OCI-M1 (cell line): ENCODE measurements at places on chromosomes 12 and 14.

- peak; percentile 16 for DNase-seq
Measured at GRCh38 chr12:89349814-89350213, 2.5 kb downstream of the DUSP6 start.

DNA sequence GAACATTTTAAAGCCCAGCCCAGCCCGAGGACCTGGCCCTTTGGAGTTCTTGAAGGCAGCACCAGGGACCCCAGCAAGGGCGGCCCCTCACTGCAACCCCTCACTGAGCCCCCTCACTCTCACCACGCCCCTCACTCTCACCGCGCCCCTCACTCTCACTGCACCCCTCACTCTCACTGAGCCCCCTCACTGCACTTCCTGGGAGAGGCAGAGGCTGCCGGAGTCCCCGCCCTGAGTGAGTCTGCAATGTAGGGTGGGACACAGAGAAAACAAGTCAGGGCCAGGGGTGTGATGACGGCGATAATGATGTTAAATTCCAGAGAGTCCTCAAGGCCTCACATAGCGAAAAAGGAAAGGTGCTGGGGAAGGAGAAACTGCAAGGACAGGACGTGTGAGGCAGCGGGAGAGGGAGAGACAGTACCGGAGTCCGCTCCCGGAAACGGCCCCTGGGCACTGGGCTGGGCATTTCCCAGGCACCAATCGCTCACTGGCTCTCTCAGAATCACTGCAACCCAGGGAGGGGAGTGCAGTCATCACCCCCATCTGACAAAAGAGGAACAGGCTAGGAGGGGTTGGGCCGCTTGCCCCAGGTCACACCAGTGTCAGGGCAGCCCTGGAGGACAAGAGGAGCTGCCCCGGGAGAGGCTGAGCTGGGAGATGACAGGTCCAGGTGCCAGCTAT lies 24.9 kb downstream of the CCDC88C start:
- no peak for DNase-seq

- DNase-seq, result peak; percentile 55
Measured at GRCh38 chr12:15701631-15702156, 87.5 kb downstream of the EPS8 start.

- DNase-seq, result no peak
Measured at GRCh38 chr14:95548328-95548929, 13.6 kb downstream of the GLRX5 start.

GRCh38 chr12:7801460-7801859 lies 12.3 kb downstream of the NANOG start:
- no peak for DNase-seq

GRCh38 chr12:95218150-95219133 lies 835 bp downstream of the VEZT start:
- DNase-seq, result peak; percentile 83

GRCh38 chr14:79820866-79821535 lies 390.3 kb downstream of the DIO2 start:
- no peak for DNase-seq

DNA sequence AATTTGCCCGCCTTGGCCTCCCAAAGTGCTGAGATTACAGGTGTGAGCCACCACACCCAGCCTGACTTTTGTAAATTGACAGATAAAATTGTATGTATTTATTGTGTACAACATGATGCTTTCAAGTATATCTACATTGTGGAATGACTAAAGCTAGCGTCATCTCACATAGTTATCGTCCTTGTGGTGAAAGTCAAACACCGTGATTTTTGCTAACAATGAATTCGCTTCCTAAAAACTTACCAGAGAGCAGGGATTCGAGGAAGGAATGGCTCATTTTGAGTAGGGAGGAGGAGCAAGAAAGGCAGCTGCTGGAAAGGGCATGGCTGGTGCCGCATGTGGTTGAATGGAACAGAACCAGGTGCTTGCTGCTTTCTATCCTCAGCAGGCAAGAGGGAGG lies 85.4 kb downstream of the LGMN start:
- no peak for DNase-seq

GRCh38 chr12:105831372-105831771 lies 307.4 kb downstream of the NUAK1 start:
- DNase-seq, result no peak

DNA sequence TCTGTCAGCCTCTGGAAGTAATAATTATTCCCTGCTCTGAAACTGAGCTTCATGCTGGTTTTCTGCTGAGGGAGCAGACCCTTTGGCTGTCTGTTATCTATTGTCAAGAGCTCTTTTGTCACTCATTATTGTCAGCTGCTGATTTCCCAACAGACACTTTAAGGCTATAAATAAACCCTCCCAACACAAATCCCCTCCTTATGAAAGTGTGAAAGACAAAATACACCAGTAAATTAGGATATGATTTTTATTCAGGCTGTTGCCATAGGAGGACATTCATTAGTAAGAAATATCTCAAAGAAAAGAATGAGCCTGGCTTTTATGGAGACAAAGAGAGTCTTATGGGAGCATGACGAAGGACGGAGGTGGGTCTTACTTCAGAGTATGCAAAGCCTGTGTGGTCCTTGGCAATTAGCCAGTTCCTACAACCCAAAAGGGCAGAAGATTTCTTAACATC lies 180.8 kb downstream of the CRADD start:
- no peak for DNase-seq

- DNase-seq, result no peak
Measured at GRCh38 chr12:78085542-78086182, 255.0 kb downstream of the NAV3 start.

- DNase-seq, result no peak
Measured at GRCh38 chr14:103084021-103084919, at the start of gene LBHD2. TSS of gene LBHD2 (plus strand) at chr14:103084210. CDS start at chr14:103086013, 1,803 bp downstream.

DNA sequence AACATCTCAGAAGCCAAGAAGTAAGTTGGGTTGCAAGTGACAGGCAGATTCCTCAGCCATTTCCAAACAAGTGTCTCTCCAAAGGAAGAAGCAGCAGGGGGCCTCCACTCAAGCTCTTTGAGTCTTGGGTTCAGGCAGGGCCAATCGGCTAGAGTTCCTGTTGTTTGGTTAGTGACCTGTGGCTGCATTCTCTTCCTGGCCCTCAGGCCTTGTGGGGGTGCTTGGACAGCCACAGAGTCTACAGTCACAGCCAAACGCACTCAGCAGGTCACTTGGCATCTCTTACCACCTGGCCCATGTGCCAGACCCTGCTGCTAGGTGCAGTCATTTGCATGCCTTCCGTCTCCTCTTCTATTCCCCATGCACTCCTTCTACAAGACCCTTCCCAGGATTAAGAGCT lies 353.9 kb downstream of the GRIN2B start:
- DNase-seq, result no peak

GRCh38 chr14:103401223-103402214 lies 16.3 kb downstream of the MARK3 start:
- DNase-seq, result no peak

- DNase-seq, result no peak
Measured at GRCh38 chr12:43841253-43841652, 5.4 kb downstream of the TMEM117 start.

DNA sequence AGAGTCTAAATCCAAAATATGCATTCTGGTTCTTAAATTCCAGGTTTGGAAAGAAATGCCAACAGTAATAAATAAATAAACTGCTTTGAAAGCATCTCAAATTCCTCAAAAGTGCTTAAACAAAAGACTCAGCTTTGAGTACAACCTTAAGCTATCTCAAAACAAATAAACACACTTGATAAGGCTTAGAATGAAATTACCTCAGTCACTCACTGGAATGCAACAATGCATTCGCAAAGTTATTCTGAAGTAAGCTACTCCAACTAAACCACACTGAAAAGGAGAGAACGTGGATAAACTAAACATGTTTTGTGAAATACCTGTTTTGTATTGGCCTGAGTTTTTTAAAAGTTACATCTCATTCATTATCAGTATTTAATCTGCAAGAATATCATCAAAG lies 1.2 kb downstream of the SPTSSA start:
- DNase-seq, result no peak

GRCh38 chr12:113863455-113863845 lies 102.7 kb downstream of the RBM19 start:
- DNase-seq, result peak; percentile 47

DNA sequence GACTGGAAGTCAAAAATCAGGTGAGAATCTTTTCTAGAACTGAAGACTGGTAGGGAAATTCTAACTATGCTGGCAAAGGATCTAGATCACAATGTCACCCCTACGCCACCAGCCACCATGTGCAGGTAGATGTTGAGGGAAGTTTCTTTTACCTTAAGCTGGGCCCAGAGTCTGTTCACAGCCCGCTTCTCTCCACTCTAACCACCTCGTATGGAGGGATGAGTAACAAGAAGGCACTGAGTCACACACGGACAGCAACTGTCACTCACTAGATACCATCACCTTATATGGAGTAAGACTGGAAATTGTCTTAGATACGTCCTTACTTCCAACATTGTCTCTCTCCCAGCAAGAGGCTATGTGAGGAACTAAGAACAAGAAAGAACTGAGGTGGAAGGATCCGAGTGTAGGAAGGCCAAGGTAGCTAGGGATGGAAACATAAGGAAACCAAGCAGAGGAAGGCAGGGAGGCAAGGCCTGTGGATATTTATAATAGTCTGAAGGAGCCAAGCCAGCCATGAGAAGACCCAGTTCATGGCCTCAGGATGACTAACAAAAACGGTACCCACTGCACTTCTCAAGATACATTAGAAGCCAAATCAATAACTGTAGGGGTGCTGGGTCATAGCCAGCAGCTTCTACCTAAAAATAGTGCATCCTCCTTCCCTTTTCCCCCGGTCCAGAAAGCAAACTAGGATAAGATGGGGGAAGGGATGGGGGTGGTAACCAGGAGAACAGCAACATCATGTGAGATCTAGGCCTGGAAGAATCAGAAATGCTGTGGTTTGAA lies 15.5 kb downstream of the REM2 start:
- no peak for DNase-seq

- DNase-seq, result no peak
Measured at GRCh38 chr12:59030415-59030814, 110.1 kb upstream of the LRIG3 start.

DNA sequence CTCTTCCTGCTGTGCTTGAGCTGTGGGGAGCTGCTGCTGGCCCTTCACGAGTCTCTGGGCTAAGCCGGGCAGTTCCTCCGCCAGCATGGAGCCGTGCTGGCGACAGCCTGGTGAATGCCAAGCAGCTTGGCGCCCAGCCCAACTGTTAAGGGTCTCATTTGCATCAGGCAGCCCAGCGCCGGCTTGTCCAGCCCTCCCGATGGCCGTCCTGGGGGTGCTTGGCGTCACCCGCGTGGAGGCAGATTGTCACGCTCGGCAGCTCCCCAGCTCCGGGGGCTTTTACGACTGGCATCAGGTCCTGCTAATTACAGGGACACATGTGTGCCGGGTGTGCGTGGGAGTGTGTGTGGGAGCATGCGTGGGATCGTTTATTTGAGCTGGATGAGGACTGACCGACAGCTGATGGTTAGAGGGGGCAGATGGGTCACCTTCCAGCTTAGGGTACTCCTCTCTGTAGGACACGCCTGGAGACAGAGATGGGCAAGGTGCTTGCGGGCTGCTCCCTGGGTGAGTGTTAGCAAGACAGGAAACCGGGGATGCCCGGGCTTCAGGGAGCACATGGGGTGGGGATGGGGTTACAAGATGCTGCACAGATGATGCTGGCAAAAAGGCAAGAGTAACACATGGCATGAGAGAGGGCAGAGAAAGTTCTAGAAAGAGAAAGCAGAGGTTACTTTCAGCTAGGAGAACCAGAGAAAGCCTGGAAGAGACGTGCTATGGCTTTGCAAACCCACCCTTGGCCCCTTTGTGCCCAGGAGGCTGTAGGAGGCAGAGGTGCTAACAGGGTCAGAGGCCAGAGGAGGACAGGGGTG lies 64.1 kb downstream of the KIF26A start:
- DNase-seq, result no peak

DNA sequence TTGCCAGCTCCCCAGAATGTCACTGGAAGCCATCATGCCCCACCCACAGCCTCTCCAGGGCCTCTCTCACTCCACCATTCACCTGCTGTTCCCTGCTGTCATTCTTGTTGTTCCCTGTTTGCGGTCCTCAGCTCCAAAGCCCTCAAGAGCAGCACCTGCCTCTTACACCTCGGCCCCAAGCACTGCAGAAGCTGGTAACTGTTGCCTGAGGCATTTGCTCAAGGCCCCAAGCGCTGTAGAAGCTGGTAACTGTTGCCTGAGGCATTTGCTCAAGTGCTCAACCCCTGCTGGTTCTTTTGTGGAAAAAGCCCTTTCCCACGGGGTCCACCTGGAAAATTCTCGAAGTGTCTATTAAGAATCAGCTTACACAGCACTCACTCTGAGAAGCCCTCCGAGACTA lies 78.0 kb downstream of the ARL6IP4 start:
- DNase-seq, result no peak

DNA sequence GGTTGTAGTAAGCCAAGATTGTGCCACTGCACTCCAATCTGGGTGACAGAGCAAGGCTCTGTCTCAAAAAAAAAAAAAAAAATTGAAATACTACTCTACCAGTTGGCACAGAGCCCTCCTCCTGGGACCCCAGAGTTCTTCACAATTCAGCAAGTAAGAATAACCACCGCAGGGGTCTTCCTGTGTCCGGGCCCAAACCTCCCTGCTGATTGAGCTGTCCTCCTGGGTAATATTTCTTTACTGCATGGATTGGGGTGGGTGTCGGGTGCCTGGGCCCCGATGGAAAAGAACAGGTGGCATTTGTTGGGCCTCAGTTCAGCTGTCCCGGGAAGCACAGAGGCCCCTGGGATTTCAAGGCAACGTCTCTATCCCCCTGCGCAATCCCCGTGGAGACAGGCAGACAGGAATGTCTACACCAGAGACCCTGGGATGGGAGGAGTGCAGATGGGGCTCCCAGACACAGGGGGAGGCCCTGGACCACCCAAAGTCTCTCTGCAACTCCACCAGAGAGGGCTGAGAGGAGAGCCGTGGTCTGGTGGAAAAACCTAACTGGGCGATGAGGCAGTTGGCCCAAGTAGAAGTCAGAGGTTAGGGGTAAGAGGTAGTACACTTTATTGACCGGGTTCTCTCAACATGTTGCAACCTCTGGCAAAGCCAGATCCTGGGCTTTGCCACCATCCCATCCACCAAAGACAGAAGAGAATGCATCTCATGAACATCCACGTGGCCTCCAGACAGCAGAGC lies 32.7 kb upstream of the VPS37B start:
- DNase-seq, result no peak

DNA sequence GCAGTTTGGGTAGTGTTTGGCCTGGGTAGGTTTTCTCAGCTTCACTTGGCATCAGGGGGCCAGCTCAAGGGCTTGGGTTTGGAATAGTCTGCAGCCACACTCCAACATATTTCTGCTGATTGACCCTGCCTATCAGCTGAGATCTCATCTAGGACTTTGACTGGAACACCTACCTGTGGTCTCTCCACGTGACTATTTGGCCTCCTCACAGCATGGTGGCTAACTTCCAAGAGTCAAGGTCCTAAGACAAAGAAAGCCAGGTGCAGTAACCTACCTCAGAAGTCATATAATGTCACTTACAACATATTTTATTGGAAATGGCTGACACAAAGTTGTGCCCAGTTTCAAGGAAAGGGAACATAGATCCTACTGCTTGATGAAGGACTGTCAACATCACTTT lies 481.0 kb downstream of the EGLN3 start:
- DNase-seq, result no peak

GRCh38 chr12:54059668-54060067 lies 6.0 kb downstream of the HOXC4 start:
- no peak for DNase-seq

- DNase-seq, result no peak
Measured at GRCh38 chr14:95046711-95047681, 110.3 kb downstream of the DICER1 start.
